ENCODE measurements at places on chromosomes 5 and 9.

DNA sequence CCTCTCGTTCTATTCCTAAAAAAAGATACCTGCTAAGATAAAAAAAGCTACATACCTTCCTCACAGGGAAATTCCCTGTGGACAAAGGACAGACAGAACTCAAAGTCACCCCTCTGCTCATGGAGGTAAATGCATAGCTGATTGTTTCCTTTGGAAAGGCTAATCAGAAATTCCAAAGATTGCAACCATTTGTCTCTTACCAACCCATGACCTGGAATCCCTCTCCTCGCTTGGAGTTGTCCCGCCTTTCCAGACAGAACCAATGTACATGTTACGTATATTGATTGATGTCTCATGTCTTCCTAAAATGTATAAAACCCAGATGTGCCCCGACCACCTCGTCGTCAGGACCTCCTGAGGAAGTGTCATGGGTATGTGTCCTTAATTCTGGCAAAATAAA lies 49.2 kb upstream of the LIFR start:
- DNase-seq: no peak

DNA sequence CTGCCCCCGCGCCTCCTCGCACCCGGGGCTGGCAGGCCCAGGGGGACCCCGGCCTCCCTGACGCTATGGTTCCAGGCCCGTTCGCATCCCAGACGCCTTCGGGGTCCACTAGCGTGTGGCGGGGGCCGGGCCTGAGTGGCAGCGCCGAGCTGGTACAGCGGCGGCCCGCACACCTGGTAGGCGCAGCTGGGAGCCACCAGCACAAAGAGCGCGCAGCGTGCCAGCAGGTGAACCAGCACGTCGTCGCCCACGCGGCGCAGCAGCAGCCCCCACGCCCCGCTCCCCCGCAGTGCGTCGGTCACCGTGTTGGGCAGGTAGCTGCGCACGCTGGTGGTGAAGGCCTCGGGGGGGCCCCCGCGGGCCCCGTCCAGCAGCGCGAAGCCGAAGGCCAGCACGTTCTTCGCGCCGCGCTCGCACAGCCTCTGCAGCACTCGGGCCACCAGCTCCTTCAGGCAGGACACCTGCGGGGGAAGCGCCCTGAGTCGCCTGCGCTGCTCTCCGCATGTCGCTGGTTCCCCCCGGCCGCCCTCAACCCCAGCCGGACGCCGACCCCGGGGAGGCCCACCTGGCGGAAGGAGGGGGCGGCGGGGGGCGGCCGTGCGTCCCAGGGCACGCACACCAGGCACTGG lies 548 bp downstream of the TERT start:
- DNase-seq: no peak

- DNase-seq: no peak
Measured at GRCh38 chr9:73597771-73598170, 446.1 kb downstream of the ANXA1 start.

- DNase-seq: no peak
Measured at GRCh38 chr5:147504535-147504934, 5.3 kb downstream of the DPYSL3 start.

GRCh38 chr9:95058121-95058785 lies 259.3 kb downstream of the FANCC start:
- no peak for DNase-seq

GRCh38 chr9:4984171-4984620 lies 876 bp upstream of the JAK2 start:
- DNase-seq: peak; percentile 24

- DNase-seq: no peak
Measured at GRCh38 chr5:96562614-96563013, 99.6 kb upstream of the CAST start.

DNA sequence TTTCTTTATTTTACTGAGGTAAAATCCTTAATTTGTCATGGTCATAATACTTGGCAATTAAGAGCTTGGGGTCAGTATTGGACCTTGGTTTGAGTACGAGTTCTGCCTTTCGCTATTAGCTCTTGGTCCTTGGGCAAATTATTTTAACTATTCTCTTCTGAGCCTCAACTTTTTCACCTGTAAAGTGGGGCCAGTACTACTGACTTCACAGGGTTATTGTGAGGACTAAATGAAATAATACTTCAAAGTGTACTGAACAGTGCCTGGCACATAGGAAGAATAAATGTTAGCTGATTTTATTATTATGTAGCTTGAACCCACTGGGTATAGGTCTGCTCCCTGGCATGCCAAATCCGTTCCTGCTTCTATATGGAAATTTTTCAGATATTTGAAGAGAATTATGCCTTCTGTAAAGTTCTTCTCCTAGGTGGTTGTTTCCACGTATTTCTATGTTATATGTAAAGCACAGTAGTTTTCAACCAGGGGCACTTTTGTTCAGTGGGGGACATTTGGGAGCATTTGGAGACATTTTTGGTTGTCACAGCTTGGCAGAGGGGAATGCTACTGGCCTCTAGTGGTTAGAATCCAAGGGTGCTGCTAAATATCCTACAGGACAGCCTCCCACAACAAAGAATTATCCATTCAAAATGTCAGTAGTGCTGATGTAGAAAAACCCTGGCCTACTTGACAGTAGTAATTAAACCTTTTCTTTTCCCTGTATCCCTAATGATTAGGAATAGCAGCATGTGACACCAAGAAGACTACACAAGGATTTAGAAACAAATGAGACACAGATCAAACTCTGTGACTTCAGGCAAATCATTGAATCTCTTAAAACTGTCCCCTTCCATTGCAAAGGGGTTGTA lies 4.5 kb downstream of the RCL1 start:
- DNase-seq: no peak

- no peak for DNase-seq
Measured at GRCh38 chr5:56247592-56247991, 14.5 kb upstream of the ANKRD55 start.

DNA sequence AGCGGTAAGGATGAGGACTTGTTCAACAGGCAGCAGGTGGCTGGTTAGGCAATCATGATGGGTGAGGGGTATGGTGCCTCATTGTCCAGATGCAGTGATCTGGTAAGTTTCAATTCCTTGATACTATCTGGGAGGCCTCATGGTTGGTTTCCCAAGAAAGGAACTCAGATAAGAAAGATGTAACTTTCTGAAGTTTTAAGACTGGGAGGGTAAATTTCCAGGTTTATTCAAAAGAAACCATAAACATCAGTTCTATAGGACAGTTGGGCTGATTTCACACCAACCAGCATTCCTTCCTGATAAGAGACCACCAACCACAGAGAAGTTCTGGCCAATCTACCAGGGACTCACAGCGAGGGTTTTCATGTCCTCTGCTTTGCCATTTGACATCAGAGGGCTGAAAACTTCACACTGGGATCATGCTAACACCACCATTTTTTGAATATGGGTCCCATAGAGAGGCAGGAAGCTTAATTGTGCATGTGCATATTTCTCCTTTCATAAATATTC lies 773 bp upstream of the AGGF1 start:
- DNase-seq: no peak

GRCh38 chr9:85009251-85009650 lies 339.7 kb downstream of the NTRK2 start:
- no peak for DNase-seq

DNA sequence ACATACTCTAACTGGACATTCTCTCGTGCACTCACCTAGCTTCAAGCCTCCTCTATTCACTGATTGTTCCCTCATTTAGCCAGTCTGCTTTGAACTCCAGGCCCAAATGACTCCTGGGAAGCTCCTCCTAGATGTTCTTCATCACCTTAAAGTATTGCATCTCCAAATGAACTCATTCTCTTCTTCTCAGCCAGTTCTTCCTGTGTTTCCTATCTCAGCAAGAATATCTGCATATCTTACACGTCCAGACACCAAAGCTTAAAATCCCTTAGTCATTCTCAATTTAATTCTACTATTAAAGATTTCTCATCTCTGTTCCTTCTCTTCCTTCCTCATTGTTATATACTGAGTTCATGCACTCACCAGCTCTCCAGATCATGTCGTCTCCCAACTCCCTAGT lies 118.6 kb upstream of the DAB2 start:
- no peak for DNase-seq

DNA sequence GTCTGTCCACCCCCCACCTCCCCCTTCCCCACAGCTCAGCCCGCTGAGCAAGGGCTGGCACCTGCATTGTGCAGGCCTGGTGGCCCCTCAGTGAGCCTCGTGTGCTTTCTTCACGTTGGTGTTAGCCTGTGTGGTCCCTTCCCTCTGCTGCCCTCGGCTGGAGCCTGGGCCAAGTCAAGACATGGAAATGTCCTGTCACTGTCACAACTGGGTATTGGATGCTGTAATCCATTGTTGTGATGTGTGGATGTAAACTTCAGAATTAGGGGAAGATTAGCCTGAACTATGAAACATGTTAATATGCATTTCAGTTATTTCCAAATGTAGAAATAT lies 103.9 kb downstream of the TRIO start:
- DNase-seq: no peak

DNA sequence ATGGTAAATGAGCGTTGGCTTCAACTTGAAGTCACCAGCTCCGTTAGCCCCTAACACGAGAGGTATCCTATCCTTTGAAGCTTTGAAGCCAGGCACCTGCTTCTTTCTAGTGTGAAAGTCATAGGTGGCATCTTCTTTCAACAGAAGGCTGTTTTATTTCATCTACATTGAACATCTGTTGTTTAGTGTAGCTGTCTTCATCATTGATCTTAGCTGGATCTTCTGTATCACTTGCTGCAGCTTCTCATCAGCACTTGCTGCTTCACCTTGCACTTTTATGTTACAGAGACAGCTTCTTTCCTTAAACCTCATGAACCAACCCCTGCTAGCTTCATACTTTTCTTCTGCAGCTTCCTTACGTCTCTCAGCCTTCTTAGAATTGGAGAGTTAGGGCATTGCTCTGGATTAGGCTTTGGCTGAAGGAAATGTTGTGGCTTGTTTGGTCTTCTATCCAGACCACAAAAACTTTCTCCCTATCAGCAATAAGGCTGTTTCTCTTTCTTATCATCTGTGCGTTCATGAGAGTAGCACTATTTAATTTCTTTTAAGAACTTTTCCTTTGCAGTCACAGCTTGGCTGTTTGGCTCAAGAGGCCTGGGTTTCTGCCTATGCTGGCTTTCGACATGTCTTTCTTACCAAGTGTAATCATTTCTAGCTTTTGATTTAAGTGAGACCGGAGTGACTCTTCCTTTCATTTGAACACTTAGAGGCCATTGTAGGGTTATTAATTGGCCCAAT lies 47.2 kb downstream of the PCSK5 start:
- no peak for DNase-seq

DNA sequence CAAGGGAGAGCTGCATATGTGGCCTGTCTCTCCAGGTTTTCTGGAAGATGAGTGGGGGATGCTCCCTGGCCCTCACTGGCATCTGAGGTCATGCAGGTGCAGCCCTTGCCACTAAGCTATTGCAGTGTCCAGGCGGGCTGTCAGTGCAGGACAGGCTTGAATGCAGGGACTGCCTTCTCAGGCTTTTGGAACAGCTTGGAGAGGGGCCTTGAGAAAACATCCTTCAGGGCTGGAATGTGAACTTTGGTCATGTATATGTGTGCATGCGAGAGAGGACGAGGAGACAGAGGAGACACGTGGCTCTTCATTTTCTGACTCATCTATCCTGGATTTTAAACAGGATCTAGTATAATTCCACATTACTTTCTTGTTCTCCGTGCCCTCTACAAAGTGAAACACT lies 90.3 kb downstream of the MACROH2A1 start:
- no peak for DNase-seq

- no peak for DNase-seq
Measured at GRCh38 chr5:149675610-149676201, 54.4 kb upstream of the PPARGC1B start.

GRCh38 chr5:100299261-100299660 lies 235.9 kb upstream of the FAM174A start:
- DNase-seq: no peak

GRCh38 chr5:139678751-139679750 lies 30.9 kb downstream of the CXXC5 start:
- DNase-seq: no peak

DNA sequence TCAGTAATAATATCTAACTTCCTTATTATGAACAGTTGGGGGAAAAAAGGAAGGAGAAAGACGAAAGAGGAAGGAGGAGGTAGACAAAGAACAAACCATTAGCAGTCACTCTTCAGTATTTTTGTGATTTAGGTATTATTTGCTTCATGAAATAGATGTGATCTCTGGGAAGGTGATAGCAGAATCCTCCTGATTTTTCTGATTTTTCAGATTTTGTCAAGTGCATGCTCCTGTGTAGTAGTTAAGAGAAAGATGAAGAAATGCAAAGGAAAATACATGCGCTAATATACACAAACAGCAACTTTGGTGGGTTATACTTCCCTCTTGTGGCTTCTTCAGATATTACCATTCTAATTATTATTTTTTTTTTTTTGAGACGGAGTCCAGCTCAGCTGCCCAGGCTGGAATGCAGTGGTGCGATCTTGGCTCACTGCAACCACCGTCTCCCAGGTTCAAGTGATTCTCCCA lies 31.6 kb downstream of the LMNB1 start:
- DNase-seq: no peak

DNA sequence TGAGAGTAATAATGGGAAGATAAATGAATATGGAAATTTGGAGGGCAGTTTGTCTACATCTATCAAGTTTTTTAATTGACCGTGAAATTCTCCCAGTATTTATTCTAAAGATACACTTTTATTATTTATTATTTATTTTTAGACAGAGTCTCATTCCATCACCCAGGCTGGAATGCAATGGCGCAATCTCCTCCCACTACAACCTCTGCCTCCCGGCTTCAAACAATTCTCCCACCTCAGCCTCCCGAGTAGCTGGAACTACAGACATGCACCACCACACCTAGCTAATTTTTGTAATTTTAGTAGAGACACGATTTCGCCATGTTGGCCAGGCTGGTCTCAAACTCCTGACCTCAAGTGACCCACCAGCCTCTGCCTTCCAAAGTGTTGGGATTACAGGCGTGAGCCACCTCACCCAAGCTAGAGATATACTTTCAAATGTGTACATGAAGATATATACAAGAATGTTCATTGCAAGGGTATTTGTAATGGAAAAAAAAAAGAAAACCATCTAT lies 97.7 kb upstream of the SLC12A2 start:
- no peak for DNase-seq

DNA sequence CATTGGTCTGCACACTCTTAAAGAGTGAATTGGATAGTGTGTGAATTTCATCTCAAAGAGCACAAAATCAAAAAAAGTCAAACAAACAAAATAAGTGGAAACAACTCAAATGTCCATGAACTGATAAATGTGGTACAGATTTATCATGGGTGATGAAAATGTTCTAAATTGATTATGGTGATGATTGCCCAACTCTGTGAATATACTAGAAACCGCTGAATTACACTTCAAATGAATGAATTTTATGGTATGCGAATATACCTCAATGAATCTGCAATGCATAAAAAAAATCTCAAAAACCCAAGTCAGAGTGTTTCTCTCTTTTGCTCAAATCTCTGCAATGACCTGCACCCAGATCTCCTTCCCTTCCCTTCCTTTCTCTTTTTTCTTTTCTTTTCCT lies 64.0 kb downstream of the PRRC1 start:
- no peak for DNase-seq

- DNase-seq: no peak
Measured at GRCh38 chr5:122319897-122320296, 7.9 kb downstream of the SNCAIP start.

DNA sequence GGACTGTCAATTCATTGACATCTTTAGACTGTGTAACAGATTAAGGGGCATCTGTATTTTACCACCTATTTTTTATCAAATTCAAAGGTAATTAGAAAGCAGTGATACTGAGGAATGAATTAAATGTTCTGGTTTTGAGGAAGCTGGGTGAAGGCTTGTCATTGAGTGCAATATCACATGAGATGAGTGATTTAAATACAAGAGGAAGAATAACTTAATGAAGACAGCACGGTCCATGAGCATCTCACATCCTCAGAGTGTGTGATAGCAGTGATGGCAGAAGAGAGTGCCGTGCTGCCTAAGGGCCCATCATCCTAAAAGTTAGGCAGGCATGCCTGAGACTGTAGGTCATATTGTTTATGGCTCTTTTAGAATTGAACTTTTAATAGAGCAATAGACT lies 263.3 kb downstream of the MAST4 start:
- no peak for DNase-seq

All from stimulated activated CD4-positive, alpha-beta T cell treated with anti-CD3 and anti-CD28 coated beads, Interleukin-15, amount 100 ng/mL, for 48 hours (primary cell).